ENCODE measurements at places on chromosomes 5 and 9.

DNA sequence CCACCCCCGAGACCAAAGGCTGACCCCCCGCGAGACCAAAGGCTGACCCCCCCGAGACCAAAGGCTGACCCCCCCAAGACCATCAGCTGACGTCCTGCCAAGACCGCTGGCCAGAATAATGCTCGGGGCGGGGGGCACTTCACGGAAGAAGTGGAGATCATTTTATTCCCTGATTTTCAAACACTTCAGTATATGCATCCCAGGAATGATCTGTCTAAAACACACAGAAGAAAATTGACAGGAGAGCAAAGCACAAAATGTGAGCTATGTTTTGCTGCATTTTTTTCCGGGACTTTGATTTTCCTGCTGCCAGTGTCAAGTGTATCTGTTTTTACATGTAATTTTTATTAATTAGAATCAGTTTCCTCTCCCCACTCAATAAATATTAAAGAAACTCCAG, 67.1 kb downstream of the ADAMTS2 start:
- no peak for DNase-seq

DNA sequence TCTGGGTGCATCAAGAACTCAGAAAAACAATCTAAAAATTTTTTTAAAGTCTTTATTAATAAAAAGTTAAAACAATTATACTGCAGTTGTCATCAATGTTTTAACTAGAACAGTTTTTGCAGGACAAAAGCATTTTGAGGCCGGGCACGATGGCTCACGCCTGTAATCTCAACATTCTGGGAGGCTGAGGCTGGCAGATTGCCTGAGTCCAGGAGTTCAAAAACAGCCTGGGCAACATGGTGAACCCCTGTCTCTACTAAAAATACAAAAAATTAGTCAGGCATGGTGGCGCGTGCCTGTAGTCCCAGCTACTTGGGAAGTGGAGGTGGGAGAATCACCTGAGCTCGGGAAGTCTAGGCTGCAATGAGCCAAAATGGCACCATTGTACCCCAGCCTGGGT, 5.2 kb upstream of the SPRY4 start:
- no peak for DNase-seq

DNA sequence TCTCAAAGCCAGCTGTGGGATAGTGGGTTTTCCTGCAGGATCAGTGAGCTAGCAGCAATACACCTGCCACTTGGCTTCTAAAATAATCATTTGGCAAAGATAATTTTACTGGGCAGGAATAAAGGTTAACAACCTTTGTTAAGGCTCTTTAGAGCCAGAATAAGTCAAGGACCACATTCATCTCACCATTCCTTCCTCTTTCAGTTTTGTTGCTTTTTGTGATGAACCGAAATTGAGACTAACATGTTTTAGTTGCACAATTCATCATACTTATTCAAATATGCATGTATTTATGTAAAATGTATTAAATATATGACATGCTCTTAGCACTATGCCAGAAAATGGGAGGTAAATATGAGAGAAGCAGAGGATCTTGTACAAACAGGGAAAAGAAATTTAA, 824.4 kb upstream of the TYRP1 start:
- no peak for DNase-seq

GRCh38 chr5:181069767-181070491, 29.9 kb downstream of the BTNL9 start:
- DNase-seq: no peak

GRCh38 chr9:6788162-6789016, 30.6 kb downstream of the KDM4C start:
- DNase-seq: no peak

GRCh38 chr9:129272348-129273025, 94.4 kb upstream of the IER5L start:
- DNase-seq: no peak

DNA sequence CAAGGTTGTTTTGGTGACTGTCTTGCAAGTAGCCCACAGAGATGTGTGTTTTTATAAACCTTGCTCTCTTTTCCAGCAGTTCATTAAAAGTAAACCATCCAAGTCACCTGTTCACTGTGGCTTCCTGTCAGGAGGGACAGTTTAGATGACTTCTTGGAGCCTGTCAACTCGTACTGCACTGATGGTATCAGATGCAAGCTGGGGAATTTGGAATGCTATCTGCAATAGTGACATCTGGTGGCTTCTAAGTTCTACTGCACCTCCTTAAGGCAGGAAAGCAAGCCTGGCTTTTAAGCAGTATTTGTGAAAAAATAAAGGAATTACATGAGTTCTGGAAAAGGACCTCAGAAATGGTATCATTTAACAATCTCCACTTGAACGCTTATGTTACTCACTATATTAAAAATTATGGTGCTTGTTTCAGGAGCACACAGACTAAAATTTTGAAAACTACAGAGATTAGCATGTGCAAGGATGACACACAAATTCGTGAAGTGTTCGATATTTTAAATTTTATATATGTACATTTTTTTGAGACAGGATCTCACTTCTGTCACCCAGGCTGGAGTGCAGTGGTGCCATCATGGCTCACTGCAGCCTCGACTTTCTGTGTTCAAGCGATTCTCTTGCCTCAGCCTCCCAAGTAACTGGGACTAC, 164.0 kb downstream of the TTC39B start:
- DNase-seq: no peak

DNA sequence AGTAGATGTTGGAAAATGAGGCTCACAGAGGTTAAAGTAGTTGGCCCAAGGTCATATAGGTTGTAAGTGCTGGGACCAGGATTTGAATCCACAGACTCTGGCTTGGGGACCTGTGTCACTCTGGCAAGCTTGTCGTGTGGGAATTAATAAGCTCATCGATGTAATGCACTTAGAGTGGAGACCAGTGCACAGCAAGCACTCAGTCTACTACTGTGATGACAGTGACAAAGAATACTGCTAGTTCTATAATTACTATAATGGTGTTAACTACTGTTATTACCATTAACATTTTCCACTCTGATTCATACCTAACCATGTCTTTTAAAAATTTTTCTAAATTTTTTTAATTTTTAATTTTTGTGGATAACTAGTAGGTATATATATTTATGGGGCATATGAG, 12.8 kb downstream of the PAM start:
- DNase-seq: no peak

DNA sequence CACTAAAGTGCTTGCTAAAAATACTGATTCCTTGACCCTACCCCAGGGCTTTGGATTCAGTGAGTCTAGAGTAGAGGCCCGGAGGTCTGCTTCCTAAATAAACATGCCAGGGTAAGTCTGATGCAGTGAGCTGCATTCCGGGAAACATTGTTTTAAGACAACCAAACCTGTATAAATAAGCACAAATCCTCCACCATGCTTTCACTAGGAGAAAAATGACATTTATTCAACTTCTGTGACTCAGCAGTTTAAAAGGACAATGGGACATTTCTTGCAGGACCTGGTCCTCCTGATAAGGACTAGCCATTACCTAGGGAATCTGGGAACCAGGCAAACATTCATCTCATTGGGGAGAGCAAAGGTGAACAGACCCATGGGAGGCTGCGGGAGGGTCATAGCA, 335.3 kb downstream of the MLLT3 start:
- DNase-seq: no peak

GRCh38 chr9:114888607-114889006, 41.8 kb downstream of the TNFSF8 start:
- no peak for DNase-seq

GRCh38 chr9:8254541-8254940, 455.0 kb upstream of the DMAC1 start:
- DNase-seq: no peak

GRCh38 chr9:73889023-73889422, 608.1 kb upstream of the RORB start:
- DNase-seq: no peak

DNA sequence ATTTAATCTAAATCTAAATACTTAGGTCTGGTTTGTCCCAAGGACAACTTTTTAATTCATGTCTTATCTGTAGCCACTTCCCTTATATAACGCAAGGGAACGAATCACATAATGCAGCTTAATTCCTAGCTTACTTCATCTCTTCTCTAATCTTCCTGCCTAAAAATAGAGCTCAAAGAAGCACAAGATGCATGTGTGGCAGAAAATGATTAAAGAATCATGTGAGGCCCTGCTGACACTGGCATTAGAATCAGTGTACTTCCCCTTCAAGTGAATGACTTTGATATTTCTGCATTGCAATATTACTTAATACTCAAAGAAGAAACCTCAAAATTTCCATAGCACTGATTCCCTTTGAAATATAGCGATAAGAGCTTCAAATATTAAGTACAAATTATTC, 317.9 kb upstream of the FTMT start:
- DNase-seq: no peak

All from left renal cortex interstitium (tissue), 4 donors.